ENCODE measurements at places on chromosomes 1 and 21.

GRCh38 chr1:61604684-61605083, 120.3 kb downstream of the TM2D1 start:
- DNase-seq: no peak

- DNase-seq: no peak
These were observed 285.0 kb downstream of the DUSP10 start for GRCh38 chr1:221456918-221457317.

GRCh38 chr1:193392686-193393085, 206.3 kb upstream of the B3GALT2 start:
- DNase-seq: no peak

DNA sequence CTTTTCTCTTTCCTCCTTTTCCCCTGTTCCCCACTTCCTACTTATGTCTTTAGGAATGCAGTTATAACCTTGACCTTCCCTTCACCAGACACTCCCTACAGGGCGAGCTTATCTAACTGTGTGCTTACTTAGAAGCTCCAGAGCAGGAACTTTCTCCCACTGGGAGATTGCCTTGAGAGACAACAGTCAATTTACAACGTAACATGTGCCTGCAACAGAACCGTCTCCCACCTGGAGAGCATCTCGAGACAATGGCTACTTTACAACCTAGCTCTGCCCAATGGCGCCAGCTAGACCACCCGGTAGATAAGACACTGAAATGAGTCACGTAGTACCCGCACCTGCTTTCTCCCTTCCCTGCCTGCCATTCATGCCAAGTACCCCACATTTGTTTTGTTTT, 16.7 kb downstream of the HMGN1 start:
- no peak for DNase-seq

DNA sequence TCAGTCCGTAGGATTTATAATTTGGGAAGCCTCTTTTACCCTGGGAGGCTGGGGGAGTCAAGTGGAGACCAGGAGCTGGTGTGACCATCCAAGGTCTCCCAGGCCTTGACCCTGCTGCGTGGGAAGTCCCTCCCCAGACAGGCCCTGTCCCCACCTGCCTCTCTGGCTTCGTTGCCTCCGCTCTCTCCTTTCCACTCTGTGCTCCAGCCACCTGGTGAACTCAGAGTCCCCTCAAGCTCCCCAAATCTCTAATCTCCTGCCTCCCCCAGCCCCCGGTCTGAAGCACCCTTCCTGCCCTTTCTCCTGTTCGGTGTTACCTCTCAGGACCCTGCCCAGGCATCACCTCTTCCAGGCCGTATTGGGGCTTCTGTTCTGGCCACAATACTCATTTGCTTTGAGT, 27.9 kb downstream of the CDCP2 start:
- DNase-seq: no peak

- DNase-seq: peak; percentile 54
These were observed 18.6 kb downstream of the FAM151A start for GRCh38 chr1:54604572-54605370.

DNA sequence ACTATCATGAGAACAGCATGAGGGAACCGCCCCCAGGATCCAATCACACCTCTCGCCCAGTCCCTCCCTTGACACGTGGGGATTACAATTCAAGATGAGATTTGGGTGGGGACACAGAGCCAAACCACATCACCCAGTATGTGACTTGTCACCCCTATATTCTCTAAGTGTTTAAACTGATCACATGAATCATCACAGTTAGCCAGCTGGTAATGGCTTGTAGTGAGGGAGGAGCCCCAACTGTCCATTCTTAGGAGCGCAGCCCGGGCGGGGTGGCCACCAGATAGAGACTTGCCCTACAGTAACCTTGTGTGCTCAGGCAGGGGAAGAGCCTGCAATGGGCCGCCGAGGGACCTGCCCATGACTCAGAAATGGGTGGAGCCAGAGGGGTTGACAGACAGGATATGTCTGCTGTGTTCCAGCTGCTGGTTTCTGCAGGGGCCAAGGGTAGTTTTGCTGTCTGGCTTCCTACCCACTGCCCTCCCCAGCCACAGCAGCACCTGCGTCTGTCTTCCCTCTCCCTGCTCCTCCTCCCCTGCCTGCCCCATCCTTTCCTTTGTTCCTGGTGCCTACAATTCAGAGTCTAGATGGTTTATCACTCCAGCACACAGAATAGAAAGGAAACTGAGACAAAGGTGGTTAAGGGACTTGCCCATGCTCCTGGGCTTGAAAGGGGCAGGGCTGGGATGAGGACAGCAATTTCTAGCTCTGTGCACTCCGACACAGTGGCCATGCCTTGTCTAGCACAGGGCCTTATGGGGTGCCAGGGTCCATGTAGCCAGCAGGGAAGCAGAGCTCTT, 9.2 kb downstream of the ABCG1 start:
- DNase-seq: peak; percentile 91

DNA sequence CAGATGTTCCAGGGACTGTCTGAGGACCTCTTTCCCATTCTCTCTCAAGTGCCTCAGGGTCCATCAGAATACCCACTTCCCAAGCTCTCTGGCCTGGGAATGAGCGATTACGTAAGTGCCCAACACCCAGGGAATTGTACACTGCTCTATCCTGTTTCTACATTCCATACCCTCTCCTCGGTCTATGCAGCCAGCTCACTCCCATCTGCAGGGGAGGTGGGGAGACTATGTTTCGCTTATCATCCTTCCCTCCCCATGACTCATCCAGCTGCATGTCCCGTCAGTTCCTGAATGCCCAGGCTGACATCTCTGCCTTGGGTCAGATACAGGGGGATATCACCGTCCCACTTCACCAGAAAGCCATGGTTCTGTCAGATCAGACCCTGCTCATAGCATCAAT, 34.5 kb upstream of the CD1D start:
- DNase-seq: no peak

- no peak for DNase-seq
These were observed 990 bp upstream of the MRPS6 start for GRCh38 chr21:34072145-34073031.

DNA sequence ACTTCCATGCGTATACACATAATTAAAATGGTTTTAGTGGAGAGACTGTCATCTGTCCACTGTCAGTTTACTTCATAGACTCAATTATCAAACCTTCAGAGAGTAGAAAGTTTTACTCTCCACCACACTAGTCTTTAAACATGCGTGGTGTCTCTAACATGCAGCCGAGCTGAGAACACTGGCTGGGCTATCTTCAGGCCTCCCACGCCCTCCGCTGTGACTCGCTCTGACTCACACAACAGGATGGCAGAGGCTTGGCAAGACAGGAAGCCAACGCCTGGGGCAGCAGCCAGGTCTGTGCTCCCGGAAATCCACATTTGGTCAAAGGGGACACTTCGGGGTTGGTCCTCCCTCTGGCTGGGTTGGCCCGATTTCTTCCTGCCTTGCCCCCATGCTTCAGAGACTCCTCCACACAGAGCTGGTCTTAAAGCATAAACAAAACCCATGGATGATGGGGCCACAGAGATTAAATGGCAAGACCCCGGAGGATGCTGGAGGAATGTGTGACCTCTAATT, 22.7 kb upstream of the IFNGR2 start:
- DNase-seq: no peak

DNA sequence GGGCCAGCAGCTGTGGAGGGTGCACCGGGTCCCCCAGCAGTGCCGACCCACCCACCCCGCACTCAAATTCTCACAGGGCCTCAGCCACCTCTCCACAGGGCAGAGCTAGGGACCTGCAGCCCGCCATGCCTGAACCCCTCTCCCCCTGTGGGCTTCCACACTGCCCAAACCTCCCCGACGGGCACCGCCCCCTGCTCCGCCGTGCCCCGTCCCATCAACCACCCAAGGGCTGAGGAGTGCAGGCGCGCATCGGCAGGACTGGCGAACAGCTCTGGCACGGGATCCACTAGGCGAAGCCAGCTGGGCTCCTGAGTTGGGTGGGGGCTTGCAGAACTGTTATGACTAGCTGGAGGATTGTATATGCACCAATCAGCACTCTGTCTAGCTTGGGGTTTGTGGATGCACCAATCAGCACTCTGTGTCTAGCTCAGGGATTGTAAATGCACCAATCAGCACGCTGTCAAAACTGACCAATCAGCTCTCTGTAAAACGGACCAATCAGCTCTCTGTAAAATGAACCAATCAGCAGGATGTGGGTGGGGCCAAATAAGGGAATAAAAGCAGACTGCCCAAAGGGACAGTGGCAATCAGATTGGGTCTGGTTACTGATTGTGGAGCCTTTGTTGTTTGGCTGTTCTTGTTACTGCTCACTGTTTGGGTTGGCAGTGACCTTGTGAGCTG, 12.4 kb upstream of the RCAN3 start:
- DNase-seq: peak; percentile 38

DNA sequence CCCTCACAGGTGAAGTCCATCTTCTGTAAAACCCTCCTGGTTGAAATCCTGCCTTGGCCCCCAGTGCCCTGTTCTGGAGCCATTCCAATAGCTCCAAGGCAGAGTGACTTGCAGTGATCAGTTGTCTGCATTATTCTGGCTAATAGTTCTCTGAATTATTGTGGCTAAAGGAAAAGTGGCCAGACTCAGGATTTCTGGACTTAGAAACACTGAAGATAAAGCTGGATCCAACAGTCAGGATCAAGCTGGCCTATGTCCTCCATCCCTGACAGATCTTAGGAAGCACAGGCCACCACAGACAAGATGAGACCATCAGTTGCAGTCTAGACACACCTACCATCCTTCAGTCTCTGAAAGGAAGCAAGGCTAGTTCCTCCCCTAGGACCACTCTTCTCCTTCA, 801 bp upstream of the C2CD4D start:
- no peak for DNase-seq

DNA sequence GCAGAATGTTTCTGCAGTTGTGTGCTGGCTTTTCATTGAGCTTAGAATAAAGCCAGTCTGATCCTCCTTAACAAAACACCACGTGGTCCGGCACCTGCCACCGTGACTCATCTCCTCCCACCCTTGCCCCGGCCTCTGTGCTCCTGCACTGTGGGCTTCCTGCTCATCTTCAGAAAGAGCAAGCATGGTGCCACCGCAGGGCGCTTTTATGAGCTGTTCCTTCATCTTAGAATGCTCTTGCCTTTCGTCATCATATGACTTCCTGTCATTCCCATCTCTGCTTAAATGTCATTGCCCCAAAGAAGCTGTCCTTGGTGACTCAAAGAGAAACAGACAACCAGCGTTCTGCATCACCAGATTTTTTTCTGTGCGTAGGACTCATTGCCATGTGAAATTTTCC, 117.8 kb downstream of the HHAT start:
- DNase-seq: no peak

DNA sequence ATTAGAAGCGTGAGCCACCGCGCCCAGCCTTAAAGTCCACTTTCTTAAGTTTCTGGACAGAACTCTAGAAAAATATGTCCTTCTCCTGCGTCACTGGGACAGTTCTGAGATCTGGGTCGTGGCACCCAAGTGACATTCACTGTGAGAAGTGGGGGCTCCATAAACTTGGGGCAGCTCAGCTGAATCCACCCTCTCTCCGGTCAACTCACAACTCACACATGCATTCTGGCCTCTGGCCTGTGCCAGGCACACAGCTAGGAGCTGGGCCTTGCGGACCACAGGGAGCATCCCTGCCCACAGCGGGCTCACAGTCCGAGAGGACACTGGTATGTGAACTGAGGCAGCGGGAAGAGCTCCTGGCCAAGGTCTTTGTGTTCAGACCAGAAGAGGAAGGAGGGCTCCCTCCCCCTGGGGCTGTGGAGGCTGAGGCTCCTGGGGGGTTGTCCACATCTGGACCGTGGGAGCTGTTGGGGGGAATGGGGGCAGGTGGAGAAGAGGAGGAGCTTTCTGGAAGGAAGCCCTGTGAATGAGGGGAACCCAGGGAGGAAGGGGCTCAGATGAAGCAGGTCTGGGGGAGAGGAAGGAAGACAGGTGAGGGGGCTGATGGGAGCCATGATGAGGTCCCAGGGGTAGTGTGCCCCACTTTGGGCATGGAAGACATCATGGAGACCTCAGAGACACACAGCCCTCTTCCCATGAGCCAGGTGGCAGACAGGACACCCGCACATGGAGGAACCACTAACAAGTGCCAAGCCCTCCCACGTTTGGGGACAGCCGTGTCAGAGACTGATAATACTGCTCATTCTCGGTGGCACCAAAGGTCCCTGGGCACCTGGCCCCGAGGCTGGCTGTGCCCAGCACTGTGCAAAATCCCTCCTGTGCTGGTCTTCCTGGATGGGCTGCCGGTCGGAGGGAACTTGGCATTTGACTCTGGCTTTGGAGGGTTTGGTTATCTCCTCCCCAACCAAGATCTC, 191.0 kb upstream of the VAMP3 start:
- DNase-seq: no peak

GRCh38 chr21:38380481-38381137, 117.7 kb downstream of the ERG start:
- DNase-seq: peak; percentile 47

- DNase-seq: no peak
These were observed 14.8 kb upstream of the GBP5 start for GRCh38 chr1:89287181-89288050.

DNA sequence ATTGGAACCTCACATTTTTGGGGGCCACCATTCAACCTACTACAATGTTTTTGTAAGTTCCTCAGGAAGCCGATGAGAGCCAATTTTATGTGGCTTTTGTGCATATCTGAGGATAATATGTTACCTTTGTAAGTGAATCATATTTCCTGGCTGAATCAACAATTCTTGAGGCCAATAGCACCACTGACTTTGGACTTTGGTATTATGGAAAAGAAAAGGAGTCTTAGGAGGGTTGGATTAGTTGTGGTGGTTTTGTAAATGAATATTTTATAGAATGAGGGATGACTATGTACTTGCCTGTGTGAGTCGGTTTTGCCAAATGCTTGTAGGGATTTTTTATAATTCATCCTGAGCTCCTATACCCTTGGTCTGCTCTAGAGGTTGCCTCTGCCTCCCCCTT, 181.5 kb upstream of the HMGB4 start:
- DNase-seq: no peak
